ENCODE measurements at places on chromosomes 6 and 20. TPM values are rescaled to one million over a fixed set of nuclear protein-coding genes. Genes with fewer than 3 reads are reported as not detected.

Gene PSORS1C2
- total RNA-seq = not detected

GRCh38 chr6:87959083-87959482 lies 88.6 kb upstream of the SPACA1 start:
- no peak for DNase-seq

- DNase-seq = no peak
Measured at GRCh38 chr20:44033344-44033743, 118.7 kb downstream of the TOX2 start.

DNA sequence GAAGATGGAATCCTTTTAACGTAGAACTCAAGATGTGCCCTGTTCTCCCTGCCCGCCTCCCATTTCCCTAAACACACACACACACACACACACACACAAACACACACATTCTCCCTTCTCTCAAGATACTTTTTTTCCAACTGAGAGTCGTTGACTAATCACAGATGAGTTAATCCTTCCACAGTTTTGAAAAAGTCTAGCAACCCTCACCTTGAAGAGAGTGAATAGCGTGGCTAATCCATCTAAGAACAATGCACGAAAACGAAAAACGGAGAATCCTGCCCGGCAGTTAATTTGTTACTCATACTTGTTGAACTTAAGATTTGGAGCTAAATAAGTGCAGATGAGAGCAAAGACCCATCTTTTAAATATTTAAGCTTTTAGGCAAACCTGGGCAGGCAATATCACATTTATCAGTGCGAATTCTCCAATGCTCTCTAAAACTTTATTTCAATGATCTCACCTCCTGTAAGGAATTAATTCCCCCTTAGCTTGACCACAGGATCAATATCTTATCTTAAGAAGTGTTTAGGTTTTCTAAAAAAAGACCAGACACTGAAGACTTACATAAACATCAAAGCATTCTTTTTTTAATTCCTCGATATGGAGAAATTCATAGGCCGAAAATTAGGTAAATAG lies 1.1 kb downstream of the AGPAT4 start:
- DNase-seq = peak; percentile 46

- no peak for DNase-seq
Measured at GRCh38 chr20:33827634-33828325, 16.6 kb downstream of the CHMP4B start.

Gene SOBP
- total RNA-seq = 6.1 TPM

Gene IDH3B
- 87.9 TPM for total RNA-seq

DNA sequence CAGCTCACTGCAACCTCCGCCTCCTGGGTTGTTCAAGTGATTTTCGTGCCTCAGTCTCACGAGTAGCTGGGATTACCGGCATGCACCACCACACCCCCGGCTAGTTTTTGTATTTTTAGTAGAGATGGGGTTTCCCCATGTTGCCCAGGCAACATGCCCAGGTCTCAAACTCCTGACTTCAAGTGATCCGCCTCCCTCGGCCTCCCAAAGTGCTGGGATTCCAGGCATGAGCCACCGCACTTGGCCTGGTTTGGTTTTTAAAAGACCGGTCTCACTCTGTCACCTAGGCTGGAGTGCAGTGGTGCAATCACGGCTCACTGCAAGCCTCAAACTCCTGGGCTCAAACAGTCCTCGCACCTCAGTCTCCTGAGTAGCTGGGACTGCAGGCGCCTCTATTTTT lies 40.1 kb downstream of the VSTM2L start:
- no peak for DNase-seq

Gene ASCC3
- total RNA-seq = 57.2 TPM

Gene TNF
- total RNA-seq = not detected

GRCh38 chr6:150238846-150239407 lies 96.1 kb downstream of the PPP1R14C start:
- no peak for DNase-seq

Gene RAET1G
- 1.6 TPM for total RNA-seq

Gene SLC35F1
- not detected for total RNA-seq

Gene COL9A3
- 0.76 TPM for total RNA-seq

Gene NDRG3
- total RNA-seq = 28.4 TPM

Gene MLIP
- 11.6 TPM for total RNA-seq

DNA sequence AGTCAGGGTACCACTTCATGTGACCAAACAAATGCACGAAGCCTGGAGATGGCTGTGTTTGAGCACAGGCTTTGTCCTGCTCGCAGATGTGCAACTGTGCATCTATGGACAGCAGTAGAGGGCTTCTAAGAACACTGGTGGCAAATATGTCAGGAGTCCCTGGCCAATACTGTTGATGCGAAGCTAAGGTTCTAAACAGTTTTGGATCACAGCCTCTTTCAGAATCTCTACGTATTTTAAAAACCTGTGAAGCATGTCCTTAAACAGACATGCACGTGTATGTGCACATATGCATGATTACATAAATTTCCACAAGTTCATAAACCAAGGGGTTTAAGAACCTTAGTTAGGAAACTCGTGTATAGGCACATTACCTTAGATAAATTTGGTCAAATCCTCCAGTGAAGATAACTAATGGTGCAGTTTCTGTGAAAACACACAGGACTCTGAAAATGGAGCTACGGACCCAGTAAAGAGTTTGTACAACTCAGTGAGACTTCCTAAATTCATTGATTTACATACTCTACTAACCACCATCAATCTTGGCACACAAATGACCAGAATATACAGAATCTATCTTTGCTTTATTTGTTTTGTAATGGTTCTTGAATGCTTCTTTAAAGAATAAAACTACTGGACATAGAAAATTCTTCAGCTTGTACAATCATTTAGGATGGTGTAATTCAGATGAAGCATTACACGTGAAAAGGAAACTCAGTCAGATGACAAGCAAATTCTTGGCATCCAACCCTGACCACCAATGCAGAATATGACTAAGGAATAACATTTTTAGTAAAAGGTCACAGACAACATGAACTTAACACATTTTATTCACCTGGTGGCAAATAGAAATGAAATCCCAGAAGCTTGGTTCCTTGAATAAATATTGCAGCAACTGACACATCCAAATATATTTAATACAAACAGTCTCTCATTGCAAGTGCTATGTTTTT lies 27.4 kb downstream of the KCNQ5 start:
- peak; percentile 31 for DNase-seq

DNA sequence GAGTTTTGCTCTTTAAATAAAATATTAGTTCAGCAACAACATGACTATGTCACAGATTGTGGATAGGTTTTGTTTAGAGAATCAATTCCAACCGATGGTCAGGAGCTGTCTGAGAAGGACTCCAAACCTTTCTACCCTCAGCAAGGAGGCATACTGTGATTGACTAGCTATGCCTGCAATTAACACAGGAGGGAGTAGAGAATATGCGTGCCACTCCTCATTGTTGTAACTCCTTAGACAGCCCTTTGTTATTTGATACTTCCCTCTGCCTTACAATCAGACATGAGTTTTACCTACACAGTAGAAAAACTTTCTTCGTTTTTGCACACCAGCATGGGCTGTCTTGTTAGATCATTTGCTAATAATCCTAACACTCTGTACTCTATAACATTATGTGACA lies 796.5 kb downstream of the PRIM2 start:
- DNase-seq = no peak

- DNase-seq = no peak
Measured at GRCh38 chr20:38135271-38135650, 29.8 kb downstream of the TGM2 start.

DNA sequence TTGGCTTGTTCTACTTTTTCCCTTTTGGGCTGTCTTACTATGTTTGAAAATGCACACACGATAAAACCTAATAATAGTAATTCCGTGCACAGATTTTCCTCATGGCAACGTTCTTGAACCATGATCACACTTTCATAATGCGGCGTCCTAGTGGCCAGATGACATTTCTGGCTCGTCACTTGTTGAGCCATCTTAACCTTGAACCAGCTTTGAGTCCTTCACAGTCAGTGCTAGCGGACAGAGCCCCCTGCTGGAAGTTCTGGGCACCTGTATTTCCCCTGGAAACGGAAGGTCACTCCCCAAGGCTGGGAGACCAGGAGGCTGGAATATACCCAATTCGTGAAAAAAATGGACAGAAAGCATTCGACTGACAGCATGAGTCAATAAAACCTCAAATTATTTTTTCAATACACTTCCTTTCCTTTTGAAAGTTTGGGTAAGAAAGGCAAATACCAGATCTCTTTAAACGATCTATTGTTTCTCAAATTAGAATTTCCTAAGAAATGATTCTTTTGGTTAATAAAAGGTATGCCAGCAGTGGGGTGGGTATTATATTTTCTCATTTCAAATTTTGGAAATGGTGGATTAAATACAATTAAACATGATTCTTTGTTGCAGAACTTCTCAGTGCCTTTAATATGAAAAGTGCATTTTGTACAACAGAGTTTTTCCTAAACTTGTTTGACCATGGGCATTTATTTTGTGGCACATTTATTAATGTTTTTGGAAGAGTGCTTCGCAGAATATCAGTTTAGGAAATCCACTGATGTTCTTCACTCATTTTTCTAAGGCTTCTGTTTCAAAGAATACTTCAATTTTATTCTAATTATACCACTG lies 542.3 kb downstream of the QKI start:
- peak; percentile 68 for DNase-seq

DNA sequence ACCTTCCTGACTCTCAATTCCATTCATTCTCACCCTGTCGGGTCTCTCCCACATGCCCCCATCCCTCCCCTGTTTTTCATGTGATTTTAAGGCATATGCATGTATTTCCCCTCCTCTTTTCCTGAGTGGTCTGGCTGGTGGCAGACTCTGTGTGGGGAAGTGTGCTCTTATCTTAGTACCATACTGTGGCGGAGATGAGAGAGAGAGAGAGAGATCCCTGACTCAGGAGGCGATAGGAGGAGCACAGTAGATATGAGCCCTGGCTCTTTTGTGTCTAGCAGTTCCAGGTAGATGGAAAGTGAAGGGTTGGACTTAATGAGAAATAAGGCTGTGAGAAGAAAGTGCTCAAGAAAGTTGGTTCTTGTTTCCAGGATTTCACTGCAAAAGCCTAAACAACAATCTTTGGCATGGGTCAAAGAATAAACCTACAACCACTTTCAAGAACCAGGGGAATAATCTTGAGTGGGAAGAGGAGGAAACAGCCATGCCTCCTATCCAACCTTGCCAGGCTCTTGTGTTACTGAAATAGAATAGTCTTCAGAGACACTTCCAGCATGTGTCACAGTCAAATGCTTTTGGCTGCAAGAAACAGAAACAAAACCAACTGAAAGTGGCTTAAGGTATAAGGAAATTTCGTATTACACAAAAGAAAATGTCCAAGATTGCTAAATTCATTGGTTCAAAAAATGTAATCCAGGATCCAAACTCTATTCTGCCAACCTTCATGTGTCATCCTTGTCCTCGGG lies 123.8 kb upstream of the MYLIP start:
- no peak for DNase-seq

DNA sequence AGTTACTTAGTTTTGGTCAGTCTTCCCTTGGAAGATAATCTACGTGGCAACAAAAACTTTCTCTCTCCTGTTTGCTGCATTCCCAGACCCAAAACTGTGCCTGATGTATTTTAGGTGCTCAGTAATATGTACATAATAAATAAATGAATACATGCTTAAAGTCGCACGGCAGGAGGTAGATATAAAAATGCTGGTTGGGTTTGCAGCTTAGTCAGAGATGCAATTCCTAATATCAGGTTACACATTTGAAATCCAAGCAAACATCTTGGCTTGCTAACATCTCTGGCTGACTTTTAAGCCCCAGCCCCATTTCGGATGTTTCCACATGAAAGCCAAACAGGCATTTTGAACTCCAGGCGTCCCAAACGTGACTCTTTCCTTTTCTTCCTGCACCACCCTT lies 91.0 kb downstream of the KCNQ5 start:
- DNase-seq = no peak

DNA sequence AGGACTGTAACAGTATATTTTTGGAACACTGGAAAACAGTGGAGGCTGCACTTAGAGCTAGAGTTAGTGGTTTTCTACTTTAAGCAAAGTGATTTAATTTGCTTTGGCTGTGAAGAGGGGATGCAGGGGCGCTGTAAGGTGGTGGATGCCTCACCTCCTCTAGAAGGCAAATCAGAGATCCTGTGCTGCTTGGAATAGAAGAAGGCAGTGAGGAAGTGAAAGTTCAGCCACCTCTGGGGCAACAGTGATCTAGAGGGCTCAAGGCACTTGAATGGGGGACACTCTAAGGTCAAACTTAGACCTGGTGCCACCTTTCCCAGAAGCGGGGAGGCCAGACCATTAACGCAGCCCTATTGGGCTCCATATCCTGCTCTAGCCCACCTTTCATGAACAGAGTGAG lies 19.0 kb upstream of the SNRPB2 start:
- DNase-seq = no peak

- no peak for DNase-seq
Measured at GRCh38 chr6:167093406-167093921, 29.4 kb upstream of the CCR6 start.
